HCT116 (cell line): ENCODE measurements at places on chromosomes 4 and X.

- DNase-seq = no peak
Measured at GRCh38 chrX:131783555-131784308, 239.4 kb upstream of the STK26 start.

DNA sequence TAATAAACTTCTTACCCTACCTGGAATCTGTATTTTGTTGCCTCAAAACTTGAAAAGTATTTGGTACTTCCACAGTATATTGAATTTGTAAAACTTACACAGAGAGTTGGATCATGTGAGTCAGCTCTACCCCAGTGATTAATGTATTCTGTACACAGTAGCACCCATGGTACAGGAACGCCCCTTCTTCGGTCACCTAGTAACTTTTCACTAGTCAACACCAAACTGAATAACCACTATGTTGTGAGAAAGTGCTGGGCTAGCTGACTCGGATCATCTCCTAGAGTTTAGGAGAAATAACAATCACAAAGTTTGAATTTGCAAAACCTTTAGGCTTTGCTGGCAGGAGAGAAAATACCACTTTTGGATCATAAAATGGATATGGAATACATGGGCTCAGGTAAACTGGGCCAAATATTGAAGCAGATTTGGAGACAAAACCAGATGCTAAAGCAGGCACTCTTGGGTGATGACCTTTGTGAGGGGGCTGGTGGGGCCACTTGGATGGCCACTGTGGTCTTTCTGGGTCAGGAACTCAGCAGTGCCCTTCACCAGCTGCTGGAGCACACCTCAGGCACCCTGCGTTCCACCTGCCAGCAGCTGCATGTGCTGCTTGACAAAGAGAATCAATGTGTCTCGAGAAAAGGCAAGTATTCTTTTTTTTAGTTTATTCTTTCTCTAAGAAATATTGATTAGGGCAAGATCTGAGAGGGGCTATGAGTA is at the start of gene DTHD1:
Gene DTHD1, plus strand, starts transcription at position 233 of the 723 bp plus-strand sequence. Its CDS starts 143 bp downstream, at position 376.
- DNase-seq = no peak

- no peak for DNase-seq
Measured at GRCh38 chr4:3807311-3807710, 41.1 kb downstream of the ADRA2C start.

- DNase-seq = no peak
Measured at GRCh38 chr4:126183206-126183605, 868.5 kb downstream of the FAT4 start.
